CD4-positive, alpha-beta T cell treated with Interleukin-15 for 1 hour (primary cell): ENCODE measurements at places on chromosomes 7 and 10.

DNA sequence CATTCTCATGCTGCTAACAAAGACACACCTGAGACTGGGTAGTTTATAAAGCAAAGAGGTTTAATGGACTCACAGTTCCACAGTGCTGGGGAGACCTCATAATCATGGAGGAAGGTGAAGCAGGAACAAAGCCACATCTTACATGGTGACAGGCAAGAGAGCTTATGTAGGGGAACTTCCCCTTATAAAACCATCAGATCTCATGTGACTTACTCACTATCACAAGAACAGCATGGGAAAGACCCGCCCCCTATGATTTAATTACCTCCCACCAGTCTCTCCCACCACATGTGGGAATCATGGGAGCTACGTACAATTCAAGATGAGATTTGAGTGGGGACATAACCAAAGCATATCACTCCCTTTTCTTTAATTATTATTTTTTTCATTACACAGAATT is 16.6 kb downstream of the COL28A1 start:
- DNase-seq: no peak

- no peak for DNase-seq
These were observed 9.9 kb upstream of the TAS2R41 start for GRCh38 chr7:143467724-143468123.

GRCh38 chr10:21314906-21315644 is 210.4 kb downstream of the SKIDA1 start:
- no peak for DNase-seq

- DNase-seq: no peak
These were observed 161.5 kb downstream of the WDR37 start for GRCh38 chr10:1217661-1218060.

DNA sequence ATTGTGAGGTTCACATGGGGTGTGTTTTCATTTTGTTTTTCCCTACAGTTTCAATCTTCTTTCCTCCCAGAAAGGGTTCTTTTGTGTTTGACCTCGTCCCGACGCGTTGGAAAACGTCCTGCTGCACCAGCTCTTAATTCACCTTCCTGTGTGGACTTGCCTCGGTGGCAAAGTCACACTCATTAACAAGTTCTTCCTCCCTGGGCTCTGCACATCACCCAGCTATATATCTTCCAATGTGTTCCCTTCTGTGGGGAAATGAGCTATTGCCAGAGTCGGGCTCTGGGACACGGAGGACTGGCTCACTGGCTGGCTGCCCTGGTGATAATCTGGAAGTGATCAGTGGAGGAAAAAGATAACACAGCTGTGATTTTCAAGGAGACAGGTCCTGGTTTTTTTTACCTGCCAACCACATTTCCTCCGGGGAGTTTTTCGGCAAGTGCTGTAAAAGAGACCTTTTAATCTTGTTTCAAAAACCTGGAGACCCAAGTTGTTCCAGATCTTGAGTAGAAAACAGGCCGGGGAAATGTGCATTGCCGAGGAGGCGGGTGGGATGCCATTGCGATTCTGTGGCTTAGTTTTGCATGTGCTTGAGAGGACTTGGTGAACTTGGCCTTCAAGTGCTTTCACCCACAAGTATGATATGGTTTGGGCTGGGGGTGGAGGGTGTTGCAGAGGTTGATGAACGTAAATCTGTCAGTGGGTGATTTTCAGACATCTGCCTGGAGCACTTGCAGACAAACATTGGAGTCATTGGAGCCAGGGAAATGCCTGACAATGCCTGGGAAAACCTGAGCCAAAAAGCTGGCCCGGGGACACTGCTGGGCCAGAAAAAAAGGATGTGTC is 96.5 kb upstream of the CREB5 start:
- no peak for DNase-seq

GRCh38 chr7:73667344-73668102 is at the start of gene VPS37D:
VPS37D (plus strand) TSS chr7:73667831; CDS start chr7:73667959, 128 bp downstream.
- DNase-seq: peak; percentile 91
